Activated T-helper 1 cell treated with anti-CD3 and anti-CD28 coated beads, Interleukin-2, amount 50 U/mL, for 16 hours (primary cell): ENCODE measurements at places on chromosomes 3 and 15.

GRCh38 chr15:25892126-25892525 is 29.0 kb upstream of the ATP10A start:
- no peak for DNase-seq

GRCh38 chr15:26773067-26773877 is 406 bp upstream of the GABRB3 start:
- no peak for DNase-seq

- DNase-seq, result no peak
Observed at GRCh38 chr3:194767446-194768207, 81.9 kb downstream of the FAM43A start.

DNA sequence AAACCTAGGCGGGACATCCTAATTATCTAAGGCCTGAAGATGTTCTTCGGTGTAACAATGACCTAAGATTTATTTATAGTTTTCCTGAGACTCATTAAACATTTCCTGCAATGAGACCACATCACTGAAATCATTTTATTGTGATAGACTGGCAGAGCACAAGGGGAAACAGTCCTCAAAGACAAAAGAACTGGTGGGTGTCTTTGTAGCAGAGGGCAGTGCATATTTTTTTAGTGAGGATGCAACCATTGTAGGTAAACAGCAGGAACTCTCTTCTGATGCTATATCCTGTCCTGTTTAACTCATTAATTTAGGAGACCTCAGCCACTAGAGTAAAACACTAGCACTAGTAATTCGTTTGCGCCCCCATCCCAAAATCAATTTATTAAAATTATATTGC is 100.0 kb downstream of the MAGI1 start:
- no peak for DNase-seq

GRCh38 chr3:123870033-123870432 is 14.1 kb downstream of the MYLK start:
- DNase-seq, result no peak

DNA sequence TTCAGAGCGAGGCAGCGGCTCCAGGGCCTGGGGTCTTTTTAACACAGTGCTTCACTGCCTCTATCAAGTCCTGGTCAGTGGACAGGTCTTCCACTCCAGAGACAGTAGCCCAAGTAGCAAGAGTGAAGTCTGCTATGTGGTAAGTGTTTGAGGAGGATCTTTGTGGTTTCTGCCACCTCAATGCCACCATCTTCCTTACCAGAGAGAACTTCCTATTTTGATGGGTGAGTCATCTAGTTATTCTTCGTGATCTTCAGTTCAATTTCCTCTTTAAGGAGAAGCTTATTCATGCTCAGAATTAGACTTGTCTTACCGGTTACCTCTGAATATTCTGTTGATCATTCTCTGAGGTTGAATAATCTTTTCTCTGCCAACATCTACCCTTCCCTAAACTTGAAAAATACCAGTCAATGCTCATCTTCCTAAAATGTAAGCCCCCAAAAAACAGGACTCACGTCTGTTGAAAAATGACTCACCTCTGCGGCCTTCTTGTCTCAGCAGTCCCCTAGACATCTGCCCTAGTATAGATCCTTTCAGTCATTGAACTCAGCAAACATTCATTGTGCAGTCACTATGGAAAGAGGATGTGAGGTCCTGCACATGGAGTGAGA is 32.2 kb upstream of the BCL6 start:
- no peak for DNase-seq
